GM10248 (cell line): ENCODE measurements at places on chromosomes 13 and 19.

DNA sequence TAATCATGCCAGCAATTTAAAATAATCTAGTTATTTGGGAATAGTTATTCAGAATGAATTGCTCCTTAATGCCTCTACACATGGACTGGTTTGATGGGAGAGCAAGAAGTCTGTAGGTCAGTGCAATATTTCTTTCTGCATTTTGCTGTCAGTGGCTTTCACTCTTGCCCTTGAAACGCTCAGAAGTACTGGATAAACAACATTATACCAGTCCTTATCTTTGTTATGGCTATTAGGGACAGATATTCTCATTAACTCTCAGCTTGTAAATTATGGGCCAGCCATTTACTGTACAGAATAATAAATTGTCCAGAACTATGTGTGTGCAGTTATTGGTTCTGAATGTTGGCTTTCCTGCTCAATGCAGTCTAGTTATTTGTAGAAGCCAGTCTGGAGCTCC is 224.4 kb downstream of the OXGR1 start:
- DNase-seq, result no peak

- DNase-seq, result no peak
Measured at GRCh38 chr13:101283782-101284181, 132.5 kb downstream of the NALCN start.

DNA sequence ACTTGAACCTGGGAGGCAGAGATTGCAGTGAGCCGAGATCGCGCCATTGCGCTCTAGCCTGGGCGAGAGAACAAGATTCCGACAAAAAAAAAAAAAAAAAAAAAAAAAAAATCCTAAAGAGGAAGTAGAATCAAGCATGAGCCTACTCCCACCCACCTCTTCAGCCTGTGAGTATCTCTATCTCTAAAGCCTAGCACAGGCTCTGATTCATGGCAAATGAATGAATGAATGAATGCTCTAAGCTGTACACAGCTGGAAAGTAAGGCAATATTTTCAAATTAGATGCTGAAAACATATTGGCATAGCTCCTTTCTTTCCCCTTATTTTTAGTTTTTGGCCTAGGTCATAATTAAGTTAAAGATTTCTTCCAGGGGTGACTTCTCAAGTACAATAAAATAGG is 35.7 kb upstream of the FAM216B start:
- no peak for DNase-seq

GRCh38 chr19:40888191-40888590 is 6.2 kb upstream of the CYP2A7 start:
- no peak for DNase-seq

- DNase-seq, result peak; percentile 79
Measured at GRCh38 chr19:10339380-10339960, at the start of gene ICAM3. TSS of gene ICAM3 (minus strand) at chr19:10339624. CDS start at chr19:10339614, 10 bp downstream.

- DNase-seq, result peak; percentile 48
Measured at GRCh38 chr13:23087880-23088279, 92.9 kb upstream of the SGCG start.

GRCh38 chr19:18278521-18279265 is 2.7 kb downstream of the JUND start:
- DNase-seq, result no peak

DNA sequence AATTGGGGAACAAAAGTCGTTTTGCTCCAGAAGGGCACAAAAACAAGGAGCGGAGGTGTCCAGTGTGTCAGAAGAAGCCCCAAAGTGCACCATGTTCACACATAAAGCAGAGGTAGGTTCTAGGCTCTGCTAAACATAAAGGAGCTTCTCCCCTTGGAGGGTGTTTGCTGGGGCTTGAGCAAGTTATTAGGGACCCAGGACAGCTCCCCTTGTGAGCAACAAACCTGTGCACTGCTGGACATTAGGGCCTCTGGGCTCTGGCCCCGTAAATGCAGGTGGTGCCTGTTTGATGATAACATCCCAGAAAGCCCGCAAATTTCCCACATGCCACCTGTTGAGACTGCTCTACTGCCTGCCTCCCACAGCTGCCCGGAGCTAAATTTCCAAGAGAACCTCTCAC is 10.8 kb downstream of the RCN3 start:
- no peak for DNase-seq

DNA sequence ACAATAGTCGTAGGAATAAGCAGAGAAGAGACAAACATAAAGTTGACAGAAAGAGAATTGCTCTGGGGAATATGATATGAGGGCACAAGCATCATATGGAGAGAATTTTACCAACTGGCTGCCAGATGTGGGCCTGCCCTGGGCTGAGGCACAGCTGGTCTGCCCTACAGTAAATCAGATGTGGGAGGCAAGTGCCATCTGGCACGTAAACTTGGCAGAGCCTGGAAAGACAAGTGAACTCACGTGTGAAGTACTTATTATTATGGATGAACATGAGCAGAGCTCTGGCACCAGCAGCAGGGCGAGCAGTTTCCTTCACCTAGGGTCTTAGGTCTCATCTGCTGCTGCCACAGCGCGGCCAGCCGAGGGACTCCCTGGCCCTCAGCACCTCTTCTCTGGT is 20.6 kb downstream of the PCDH8 start:
- no peak for DNase-seq

GRCh38 chr19:1774989-1775772 is 21.9 kb downstream of the ONECUT3 start:
- no peak for DNase-seq

DNA sequence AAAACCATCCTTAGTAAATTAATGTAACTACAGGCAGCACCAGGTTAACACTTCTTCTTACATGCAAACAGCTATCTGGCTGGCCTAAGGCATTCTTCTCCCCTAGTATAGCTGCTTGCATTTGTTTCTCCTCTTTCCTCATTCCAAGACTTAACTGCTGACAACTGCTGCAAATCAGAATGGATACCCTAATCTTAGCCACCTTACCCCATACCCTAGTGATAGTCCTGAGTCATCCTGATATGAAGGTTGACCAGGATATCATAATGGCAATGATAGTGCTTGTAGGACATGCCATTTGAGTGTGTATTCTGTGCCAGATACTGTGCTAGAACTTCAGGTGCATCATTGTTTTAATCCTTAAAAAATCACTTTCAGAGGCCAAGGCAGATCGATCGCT is 138.2 kb upstream of the MAB21L1 start:
- DNase-seq, result no peak

GRCh38 chr13:76954538-76954937 is 6.2 kb downstream of the ACOD1 start:
- no peak for DNase-seq

GRCh38 chr19:45752639-45753038 is 16.4 kb downstream of the SIX5 start:
- DNase-seq, result no peak

DNA sequence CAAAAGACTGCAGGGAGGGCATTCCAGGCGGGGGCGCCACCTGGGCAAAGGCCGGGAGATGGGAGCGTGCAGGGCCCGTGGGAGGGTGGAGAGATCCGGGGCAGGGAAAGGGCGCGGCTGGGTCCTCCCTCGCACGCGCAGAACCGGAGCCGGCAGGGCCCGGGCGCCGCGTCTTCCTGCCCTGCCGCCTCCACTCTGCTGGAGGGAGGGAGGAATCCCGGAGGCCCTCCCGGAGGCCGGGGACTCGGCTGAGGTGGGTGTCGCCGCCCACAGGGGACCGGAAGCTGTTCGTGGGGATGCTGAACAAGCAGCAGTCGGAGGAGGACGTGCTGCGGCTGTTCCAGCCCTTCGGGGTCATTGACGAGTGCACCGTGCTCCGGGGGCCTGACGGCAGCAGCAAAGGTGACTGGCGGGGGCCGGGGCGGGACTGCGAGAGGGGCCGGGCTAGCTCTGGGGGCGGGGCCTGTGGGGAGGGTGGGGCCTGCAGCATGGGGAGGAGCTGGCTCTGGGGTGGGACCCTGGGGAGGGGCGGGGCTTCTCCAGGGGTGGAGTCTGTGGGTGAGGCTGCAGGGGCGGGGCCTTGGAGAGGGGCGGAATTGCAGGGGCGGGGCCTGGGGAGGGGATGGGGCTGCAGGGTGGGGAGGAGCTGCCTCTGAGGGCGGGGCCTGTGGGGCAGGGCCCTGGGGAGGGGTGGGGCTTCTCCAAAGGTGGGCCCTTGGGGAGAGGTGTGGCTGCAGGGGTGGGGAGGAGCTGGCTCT is 51.3 kb downstream of the CELF5 start:
- peak; percentile 98 for DNase-seq

GRCh38 chr19:7512400-7512851 is 3.5 kb upstream of the ZNF358 start:
- DNase-seq, result no peak

DNA sequence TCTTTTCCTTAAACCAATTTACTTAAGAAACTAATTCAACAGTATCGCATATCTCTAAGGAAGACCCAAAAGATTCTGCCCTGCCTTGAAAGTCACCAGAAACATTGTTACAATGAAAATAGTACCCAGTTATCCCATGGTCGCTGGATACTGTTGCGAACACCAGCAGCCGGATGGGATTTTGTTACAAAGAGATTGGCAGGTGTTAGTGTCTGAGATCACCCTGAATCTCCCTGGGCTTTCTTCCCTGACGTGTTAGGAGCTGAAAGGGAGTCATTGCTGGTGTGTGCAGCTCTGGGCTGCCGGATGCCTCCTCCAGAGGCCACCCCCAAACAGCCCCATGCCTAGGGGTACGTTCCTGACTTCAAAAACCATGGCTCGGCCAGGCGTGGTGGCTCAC is 38.2 kb downstream of the PTPRS start:
- no peak for DNase-seq

GRCh38 chr13:20903164-20903475 is 574 bp upstream of the XPO4 start:
- no peak for DNase-seq

GRCh38 chr13:105961438-105961837 is 574.0 kb downstream of the EFNB2 start:
- no peak for DNase-seq

DNA sequence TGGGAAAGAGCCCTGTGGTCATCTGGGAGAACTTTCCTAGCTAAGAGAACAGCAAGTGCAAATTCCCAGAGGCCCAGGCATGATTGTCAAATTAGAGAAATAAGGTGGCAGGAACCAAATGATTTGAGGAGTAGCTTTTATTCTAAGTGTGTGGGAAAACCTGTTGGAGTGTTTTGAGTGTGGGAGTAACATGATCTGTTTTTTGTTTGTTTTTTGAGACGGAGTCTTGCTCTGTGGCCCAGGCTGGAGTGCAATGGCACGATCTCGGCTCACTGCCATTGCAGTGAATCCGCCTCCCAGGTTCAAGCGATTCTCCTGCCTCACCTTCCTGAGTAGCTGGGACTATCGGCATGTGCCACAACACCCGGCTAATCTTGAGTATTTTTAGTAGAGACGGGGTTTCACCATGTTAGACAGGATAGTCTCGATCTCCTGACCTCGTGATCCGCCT is 2.4 kb downstream of the SAE1 start:
- DNase-seq, result no peak

- no peak for DNase-seq
Measured at GRCh38 chr19:19444681-19445155, 39.2 kb downstream of the GATAD2A start.

DNA sequence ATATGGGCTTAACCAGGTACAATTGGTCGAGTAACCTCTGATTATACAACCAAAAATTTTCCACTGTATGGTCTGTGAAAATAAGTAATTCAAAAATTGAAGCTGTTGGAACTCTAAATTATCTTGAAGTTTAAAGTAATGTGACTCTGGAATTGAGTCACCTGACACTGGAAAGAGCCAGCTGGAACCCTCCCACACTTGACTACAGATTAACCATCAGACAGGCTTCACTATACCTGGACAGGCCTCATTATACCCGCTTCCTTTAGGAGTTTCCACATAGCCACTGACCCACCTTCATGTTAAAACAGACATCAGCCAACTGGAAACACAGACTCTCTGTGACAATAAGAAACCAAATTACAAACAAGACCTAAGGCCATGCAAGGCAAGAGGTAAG is 1.3 kb downstream of the ZNF433 start:
- no peak for DNase-seq

GRCh38 chr13:33262062-33262487 is 23.5 kb downstream of the STARD13 start:
- DNase-seq, result no peak

- DNase-seq, result no peak
Measured at GRCh38 chr19:6066661-6067646, 43.3 kb downstream of the RFX2 start.

DNA sequence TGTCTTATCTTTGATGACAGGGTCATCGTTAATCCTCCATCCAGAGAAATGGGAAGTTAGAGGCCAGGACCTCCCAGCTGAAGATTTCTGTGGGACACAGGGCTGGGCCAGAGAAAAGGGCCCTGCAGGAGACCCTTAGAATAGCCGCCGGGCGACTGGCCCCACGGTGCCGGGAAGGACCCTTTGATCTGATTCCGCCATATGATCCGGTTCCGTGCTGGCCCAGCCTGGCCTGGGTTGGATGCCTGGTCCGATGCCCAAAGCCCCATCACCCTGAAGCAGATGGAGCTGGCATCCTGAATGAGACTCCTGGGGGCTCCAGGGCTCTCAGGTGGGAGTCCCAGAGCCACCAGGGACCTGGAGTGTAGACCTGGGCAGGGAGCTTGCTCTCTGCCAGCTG is 6.0 kb upstream of the STK11 start:
- DNase-seq, result no peak

- no peak for DNase-seq
Measured at GRCh38 chr19:30358319-30358718, 13.9 kb upstream of the ZNF536 start.

GRCh38 chr19:56174086-56174485 is 1.7 kb upstream of the GALP start:
- DNase-seq, result no peak

DNA sequence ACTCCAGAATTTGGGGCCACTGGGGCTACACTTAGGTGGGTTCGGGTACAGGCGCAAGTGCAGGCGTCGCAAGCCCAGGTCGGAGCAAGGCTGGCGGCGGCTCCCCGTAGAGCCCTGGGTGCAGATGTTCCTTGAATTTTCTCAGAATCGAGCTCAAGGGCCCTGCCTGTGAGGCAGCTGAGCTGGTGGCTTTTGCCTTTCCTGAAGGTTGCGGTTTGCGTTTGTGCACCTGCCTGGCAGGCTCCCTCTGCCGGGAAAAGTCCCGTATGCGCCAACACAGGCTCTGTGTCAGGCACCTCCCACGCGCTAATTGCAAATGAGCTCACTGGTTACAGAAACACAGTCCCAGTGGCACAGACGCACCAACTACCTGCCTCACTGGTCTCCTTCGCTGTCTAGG is 5.9 kb downstream of the DOHH start:
- no peak for DNase-seq

- no peak for DNase-seq
Measured at GRCh38 chr19:43570174-43570791, 5.0 kb downstream of the XRCC1 start.

- DNase-seq, result no peak
Measured at GRCh38 chr13:109867766-109868165, 81.4 kb upstream of the IRS2 start.

DNA sequence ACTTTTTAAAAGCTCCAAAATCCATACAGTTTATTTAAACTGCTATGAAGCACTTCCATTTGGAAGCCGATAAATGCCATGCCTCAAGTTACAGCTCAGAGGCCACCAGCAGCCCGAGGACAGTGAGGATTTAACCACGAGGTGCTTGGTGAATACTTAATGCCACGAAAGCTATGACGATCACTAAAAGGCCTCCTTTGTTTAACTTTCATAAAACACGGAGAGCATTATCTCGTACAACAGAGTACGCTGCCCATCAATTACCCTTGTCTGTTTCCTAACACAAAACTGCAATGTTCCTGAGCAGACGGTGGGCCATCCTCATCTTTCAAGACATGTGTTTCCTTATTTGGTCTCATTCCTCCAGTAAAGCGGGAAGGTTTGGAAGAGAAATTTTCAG is 58.4 kb downstream of the PEPD start:
- DNase-seq, result no peak
